ENCODE measurements at places on chromosomes 2 and 18.

DNA sequence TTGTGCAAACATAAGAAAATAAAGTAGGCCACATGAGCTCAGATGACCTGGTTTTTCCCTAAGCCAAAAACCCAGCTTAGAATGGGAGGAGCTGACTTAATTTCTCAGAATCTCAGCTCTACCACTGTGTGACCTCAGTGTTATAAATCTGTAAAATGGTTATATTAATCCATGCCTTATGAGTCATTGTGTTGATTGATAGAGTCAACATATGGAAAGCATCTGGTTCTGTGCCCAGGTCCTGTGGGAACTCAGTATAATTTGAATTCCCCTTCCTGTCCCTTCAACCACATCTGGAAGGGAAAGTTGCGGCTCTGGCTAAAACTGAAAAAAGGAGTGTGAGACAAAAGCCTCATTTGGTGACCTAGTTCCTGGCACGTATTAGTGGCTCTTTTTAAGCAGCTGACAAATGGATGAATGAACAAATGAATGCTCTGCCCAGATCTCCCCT lies 25.7 kb downstream of the TMEM177 start:
- DNase-seq: no peak

DNA sequence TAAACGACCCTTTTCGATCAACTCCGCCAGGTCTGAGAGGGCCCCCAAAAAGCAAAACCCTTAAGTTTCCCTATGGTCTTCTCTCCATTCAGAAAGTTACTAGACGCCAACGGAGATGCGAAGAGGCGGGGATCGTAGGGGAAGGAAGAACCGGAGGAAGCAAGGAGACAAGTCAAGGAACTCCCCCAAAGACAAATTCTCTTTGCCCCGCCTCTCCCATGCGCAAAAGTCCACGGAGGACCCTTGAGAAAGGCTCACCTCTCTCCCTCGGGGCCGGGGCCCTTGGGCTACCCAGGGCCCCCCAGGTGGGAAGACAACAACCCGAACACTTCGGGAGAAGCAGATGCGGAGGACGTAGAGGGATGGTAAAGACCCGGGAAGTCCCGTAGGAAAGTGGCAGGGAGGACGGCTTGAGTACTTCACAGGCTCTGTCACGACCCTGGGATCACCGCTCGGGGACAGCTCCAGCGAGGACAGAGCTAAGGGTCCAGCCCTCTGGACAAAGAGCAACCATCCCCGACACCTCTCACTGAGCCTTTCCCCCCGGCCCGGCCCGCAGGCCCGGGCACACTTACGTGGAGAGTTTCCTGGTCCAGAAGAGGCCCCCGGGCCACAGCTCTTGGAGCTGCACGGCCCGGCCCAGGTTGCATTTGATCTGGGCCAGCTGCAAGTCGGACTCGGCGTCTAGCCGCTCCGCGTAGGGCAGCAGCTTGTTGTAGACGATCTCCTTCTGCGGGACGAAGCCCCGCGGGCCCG lies 647 bp downstream of the PSME4 start:
- no peak for DNase-seq

DNA sequence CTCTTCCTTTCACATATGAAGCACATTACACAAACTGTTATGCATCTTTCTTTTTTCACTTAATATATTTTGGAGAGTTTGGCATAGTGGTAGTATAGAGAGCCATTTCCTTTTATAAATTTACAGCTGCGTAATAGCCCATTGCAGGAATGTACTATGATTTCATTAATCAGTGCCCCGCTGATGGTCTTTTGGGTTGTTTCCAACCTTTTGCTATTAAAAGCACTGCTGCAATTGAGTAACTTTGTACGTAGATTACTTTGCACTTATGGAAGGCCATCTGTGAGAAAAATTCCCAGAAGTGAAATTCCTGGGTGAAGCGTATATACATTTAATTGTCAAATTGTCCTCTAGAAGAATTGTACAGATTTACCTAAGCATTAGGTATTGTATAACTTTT lies 565.3 kb upstream of the ZNF804A start:
- no peak for DNase-seq

DNA sequence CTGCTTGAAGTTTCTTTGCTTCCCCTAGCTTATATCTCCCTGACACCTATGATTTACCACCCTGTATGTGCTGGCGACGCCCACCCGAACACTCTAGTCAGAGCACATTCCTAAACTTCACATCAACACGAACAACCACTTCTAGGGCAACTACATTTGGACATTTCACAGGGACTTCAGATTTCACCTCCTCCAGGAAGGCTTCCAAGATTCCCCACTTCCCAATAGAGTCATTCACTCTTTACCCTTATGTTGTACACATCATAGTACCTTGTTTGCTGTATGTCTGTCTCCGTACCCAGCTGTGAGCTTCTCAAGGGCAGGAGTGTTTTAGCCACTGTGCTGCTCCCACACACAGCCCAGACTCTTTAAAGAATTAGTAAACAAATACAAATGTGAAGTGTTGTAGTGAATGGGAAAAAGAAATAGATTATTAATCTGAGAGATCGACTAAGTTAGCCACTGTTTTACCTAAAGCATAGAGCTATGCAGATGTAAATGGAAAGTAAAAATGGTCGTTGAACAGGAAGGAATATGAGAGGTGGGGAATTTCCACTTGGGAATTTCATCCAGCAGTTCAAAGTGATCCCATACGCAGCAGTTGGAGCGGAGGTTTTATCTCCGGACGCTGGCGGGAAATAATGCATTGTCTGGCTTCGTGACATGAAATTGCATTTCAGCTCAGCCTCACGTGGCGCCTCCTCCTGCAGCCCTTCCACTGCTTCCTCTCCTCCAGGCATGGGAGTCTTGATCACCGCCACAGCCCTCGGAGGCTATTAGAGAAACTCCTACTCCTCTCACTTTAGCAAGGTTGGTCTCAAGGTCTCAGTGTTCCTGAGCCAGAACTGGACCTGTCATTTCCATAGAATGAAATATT lies 233.4 kb upstream of the COPS8 start:
- DNase-seq: no peak

DNA sequence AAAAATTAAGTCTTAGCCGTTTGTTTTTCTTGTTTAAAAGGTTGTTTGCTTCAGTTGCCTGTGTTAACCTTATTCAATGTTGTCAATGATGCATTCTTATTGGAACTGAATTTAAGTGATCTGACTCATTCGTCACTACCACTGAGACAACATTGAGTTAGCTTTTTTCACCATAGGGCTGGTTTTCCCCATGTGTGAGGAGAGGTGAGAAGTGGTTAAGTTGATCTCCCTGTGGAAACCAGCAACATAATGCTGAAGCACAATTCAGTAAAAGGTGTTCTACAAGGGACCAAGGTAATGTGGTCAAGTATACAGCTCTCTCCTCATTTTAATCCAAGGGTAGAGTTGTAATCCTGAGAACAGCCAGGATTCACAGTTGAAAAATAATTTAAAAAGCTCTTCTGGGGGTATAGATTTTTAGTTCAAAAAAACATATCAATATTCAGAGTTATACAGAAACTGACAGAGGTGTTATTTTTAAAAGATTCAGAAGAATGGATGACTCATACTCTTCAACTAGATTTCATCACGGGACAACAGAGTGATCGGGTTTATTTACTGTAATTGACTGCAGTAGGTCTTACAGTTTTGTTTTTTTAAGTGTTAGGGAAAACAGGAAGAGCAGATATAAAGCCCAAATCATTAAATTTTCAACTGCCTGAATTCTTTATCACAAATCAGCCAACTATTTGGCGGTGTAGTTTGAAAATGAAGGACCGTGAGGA lies 12.6 kb downstream of the NOP58 start:
- no peak for DNase-seq

DNA sequence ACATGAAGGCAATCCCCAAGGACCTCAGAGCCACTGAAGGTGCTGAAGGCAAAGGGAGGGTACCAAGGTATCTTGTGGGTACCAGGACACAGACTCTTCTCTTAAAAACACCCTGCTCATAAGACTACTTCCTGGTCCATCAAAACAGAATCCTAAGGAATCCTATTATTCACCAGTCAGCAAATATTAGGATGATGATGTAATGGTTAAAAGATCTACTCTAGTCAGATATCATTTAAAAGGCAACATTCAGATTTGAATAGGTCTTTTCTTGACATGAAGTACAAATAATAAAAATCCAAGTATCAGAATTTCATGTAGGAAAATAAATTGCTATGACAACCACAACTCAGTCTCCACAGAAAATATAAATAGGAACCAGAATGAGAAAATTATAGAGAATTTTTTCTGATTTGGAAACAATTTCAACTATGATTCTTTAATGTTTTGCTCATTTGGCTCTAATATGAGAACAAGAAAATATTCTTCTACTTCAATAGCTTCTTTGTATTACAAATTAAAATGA lies 77.8 kb upstream of the ZNF397 start:
- no peak for DNase-seq

DNA sequence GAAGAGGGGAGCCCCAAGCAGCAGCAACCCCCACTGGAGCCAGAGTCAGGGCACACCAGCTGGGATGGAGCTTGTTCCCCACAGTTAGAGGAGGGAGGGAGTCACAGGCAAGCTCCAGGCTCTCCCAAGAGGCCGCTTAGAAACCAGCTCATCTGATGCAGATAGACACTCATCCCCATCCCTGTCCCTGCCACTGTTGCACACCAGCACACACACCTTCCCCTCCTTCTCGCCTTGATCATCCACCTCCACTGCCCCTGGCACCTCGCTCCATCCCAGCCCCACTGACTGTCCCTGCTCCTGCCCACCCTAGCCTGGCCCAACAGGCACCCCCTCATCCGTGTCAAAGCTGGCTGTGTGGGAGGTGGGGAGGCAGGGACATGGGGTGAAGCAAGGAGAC lies 1.5 kb upstream of the RUFY4 start:
- no peak for DNase-seq

GRCh38 chr18:32701313-32701712 lies 71.5 kb downstream of the KLHL14 start:
- DNase-seq: no peak

DNA sequence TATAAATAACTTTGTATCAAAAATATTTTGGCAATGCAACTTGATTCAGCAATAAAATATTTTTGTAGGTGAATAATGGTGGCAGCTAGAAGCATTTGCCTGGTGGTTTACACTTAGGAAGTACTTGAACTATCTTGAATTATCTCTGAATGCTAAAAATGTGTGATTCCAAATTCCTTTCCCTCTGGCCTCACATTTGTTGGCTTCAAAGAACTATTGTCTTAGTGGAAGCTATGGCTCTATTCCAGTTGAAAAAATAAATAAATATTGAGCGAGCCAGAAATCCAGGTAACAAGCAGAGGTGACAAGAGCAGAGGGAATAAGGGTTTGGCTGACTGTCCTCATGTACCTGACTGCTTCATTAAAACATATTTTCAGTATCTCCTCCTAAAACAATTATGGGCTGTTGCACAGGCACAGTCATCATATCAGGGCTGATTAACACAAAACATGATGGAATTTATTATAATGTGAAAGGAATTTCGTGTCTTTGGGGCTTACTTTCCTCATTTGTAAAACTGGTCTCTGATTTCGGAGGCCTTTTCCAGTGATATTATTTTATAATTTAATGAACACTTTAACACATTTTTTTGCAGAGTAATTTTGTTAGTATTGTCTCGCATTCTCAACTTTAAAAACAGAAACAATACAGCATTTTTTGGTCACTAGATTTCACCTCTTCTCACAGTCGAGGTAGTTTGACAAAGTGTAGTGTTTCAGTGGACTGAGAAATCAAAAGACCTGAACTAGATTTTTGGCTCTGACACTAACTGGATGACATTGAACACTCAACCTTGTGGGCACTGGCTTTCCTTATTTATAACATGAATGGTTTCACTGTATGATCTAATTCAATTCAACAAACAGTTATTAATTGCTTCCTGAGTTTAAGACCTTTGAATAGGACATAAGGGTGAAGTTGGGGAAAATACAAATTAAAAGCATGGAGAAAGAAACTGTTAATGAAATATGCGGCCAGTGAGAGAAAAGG lies 7.8 kb upstream of the CAVIN2 start:
- no peak for DNase-seq
